ENCODE measurements at places on chromosomes 2 and 18.

DNA sequence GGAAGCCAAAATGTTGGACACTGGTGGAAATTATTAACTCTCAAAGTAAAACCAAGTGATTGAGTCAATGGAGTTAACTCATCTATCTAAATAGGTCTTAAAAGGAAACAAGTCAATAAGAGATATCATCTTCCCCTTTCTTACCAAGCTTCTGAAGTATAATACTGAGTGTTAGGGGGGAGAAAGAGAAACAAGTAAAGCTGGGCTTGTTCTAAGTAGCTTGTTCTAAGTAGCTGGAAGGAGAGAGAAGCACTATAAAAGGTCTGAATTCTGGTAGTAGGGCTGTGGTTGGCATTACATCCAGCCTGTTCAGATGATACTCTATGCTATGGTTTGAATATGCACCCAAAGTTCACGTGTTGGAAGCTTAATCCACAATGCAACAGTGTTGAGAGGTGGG lies 26.8 kb downstream of the YES1 start:
- no peak for DNase-seq

DNA sequence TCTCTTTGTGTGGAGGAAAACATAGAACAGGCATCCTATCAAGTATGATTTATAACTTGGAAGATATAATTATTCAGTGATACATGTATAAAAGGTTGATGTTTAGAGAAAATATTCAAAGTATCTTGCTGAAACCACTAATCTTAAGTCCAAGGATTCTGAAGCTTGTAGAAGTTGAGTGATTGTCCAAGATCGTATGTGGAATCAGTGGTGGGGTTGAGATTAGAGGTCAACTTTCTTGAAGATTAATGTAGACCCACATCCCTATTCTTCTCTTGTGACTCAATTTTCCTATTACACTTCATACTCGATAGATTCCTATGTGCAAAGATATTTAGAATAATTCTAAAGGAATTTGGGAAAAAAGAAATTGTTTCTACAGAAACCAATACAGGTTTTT lies 1565.9 kb upstream of the ACVR2A start:
- DNase-seq, result no peak

DNA sequence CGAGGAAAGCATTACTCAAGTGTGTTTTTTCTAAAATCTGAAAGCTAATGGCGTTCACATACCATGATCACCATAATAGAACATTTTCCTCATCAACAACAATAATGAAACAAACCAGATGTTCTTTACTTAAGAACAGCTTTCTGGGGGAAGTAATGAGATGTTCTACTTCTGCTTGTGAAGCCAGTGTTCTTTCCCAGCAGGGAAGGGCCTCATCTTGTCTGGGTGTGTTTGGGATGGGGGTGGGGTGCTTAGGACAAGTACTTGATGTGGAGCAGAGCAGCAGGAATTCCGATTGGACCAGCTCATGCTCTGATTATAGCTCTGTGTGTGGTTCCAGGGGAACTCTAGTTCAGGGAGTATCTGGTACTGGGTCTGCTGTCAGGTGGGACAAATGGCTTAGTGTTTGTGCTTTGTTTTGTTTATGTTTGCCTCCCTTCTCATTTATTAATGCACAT lies 163.0 kb upstream of the NOSTRIN start:
- no peak for DNase-seq

DNA sequence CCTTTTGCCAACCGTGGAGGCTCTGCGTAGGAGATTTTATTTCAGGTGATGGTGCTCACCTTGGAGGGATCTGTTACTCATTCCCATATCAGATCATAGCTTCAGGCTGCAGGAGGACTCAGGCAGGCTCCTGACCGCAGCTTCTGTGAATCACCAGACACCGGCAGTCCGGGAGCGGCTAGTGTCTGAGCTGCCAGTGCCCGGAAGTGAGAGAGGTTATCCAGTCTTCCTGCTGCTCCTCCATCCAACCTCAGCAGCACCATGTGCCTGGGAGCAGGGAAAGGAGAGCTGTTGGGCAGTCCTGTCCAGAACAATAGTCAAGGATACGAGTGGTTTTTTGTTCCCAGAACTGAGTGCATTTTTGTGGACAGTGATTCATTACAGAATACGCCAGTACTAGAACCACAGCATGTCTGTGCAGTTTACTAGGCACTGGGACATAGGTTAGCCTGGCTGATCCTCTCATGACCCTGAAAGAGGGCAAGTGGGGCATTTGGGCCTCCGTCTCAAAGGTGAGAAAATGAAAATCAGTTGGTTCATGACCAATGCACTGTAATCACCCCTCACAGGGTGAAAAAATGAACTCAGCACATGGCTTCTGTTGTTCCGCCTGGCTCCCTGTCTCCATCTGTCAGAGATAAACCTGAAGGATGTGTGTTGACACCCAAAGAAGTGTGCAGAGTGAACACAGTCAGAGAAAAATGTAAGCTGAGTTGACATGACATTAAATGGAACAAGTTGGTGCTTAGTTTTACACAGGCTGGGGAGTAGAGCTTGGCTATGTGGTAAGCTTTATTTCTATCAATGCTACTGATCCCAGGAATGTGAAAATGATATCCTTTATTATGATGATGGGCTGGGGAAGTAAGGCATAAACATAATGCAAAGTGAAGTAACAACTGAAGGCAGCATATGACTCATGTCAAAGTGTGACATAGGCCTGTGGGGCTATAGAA lies 12.2 kb downstream of the FHOD3 start:
- DNase-seq, result no peak

DNA sequence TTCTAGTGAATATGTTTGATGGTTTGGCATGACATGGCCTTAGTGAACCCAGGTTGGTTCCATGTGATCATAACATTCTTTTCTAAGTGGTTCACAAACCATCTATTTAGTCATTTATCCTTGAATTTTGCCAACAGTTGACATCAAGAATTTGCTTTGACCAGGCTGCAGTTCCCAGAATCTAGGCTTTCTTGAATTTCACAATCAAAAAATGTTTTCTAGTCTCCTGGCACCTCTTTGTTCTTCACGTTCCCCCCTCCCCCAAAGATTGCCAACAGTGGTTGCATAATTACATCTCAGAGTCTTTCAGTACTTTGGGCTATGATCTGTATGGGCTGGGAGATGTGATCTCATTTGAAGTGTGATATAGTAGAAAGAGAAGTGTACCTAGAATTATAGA lies 124.0 kb downstream of the GATA6 start:
- DNase-seq, result no peak

DNA sequence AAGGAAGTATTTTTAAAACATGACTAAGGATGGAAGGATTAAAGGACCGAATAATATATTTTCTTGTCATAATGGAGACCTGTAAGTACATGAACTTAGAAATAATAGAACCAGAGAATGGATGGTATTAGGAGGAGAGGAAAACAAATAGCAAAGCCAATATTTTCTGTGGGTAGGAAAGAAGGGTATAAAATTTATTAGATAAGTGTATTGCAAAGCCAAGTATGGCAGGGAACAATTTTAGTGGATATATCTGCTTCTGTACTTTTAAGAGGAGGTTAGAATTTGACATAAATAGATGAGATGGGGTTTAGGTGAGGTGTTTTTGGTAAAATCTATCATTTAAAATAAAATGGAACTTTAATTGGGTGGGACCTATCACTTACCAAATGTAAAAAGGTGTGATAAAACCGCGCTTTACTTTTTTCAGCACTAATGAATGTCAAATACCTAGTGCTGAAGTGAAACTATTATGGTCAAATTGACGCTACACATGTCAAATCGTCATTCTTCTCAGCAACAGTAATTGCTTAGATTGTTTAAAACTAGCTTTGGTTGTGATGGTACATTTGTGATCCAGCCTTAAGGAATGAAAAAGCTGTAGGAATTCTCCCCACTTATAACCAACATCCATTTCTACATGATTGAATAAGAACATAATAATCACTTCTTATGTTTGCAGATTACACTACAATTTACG lies 78.1 kb upstream of the ZEB2 start:
- no peak for DNase-seq

- no peak for DNase-seq
Observed at GRCh38 chr2:145185696-145186095, 665.8 kb upstream of the ZEB2 start.

GRCh38 chr18:23689616-23690504 lies 607 bp downstream of the LAMA3 start:
- no peak for DNase-seq

- DNase-seq, result no peak
Observed at GRCh38 chr18:50042611-50043010, 152.3 kb downstream of the MYO5B start.

GRCh38 chr2:146444987-146445386 lies 1399.8 kb upstream of the ACVR2A start:
- no peak for DNase-seq

GRCh38 chr18:76821356-76821874 lies 942 bp upstream of the ZNF236 start:
- no peak for DNase-seq

DNA sequence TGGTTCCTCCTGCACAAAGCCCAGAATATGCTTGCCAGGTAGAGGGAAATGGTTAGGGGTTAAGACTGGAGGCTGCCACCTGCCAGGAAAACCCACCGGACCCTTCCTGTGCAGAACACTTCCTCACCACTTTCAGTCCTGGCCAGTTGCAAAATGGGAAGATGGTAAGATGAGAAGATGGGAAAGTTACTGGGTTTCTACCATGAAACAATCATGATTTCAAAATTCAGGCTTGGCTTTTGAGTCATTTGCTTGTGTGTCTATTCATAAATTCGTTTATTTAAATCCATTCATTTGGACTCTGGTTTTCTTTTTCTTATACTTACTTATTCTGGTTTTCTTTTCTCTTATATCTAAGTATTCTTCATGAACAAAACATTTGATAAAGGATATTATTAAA lies 7.2 kb downstream of the BMP10 start:
- no peak for DNase-seq

DNA sequence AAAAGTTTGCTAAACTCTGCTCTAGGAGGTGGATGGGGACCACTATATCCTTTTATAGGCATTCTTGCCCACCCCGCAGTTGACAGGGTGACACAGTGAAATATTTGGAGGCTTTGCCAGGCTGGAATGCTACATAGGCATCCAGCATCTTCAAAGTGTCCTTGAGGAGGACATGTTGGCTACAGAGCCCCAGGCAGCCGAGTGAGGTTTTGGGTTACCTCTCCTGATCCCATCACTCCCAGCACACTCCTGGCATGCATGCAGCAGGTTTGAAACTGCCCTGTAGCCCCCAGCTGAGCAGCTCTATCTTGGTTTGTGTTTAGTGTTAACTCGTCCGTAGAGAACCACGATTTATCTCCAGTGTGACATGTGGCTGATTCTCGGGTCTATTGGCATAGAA lies 7.3 kb downstream of the FOSL2 start:
- DNase-seq, result no peak

DNA sequence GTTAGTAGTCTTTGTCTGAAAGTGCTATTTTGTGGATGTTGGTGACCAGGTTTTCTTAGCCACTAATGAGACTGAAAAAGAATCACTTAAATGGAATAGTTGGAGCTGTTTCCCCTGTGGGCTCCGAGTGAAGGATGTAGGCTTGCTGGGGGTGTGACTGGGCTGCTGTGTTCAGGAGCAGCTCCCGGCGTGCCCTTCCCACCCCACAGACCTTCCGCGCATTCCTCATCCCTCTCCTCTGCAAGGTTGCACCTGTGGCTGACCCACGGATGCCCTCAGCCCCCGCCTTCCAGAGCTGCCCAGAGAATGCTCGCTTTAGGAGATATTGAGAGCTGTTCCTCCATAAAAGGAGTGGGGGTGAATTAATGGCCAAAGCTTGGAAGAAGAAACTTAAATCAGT lies 174.3 kb downstream of the LDLRAD4 start:
- no peak for DNase-seq

DNA sequence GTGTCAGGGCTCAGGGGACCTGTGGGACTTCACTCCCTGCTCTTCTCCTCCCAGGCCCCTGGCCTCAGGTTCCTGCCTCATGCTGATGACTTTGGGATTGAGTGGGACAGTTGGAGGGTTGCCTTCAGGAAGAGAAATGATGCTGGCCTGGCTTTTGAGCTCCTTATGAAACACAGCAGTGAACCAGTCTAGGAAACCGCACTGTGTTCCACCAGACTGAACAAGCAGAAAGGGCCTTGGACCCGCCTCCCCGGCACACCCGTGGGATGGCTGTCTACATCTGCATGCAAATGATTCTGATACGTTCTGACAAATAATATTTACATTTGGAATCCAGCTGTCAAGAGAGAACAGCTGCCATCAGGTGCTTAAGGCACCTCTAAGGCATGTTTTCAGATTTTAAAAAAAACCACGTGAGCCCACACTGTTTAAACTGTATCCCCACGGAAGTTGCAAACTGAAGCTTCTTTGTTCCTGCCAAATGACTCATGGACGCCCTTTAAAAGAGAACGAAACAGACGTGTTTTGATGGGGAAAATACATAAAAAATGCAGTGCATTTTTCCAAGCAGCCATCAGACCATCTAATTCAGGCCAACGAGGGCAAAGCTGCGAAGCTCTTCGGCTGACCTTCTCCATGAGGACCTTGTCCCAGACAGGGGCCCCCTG lies 27.6 kb upstream of the ASAP2 start:
- no peak for DNase-seq

- no peak for DNase-seq
Observed at GRCh38 chr18:25886283-25886682, 204.1 kb downstream of the SS18 start.

GRCh38 chr18:46333431-46334135 lies 229.4 kb downstream of the HAUS1 start:
- no peak for DNase-seq

GRCh38 chr2:165718610-165719210 lies 75.3 kb downstream of the GALNT3 start:
- DNase-seq, result no peak

DNA sequence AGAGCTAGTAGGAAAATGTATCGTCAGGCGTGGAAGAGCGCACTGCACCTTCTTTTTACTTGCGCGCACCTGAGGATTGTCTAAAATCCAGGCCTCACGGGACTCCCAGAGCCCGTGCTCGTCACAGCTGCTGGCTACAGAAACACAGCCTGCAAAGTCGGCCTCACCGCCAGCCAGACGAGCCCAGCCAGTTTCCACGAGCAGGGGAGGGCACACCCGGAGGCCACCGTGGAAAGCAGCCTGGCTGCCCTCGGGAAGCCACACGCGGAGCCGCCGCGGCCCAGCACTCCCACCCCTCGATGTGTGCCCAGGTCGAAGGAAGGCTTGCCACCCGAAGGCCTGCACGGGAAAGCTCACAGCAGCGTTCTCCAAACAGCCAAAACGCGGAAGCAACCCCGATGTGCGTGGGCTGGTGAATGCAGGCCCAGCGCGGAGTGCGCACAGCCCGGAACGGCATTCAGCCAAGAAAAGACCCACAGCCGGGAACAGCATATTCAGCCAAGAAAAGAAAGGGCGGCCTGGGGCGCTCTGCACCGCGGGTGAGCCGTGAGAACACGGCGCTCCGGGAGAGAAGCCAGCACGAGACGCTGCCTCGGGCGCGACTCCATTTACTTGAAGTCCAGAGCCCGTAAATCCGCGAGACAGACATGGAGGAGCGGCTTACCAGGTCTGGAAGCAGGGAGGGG lies 53.9 kb upstream of the SALL3 start:
- no peak for DNase-seq

DNA sequence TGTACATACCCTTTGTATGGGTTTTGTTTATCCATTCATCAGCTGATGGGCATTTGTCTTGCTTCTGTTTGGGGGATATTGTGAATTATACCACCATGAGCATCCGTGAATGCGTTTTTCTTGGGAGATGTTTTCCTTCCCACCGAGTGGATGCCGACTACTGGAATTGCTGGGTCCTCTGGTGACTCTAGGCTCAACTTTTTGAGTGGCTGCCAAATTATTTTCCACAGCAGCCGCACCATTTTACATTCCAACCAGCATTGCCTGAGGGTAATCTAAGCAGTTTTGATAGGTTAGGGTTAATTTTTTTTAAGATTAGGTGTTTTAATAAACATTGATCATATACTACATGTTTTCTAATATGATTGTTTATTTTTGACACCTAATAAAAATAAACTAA lies 220.1 kb downstream of the SNTG2 start:
- DNase-seq, result no peak

GRCh38 chr2:2524348-2524941 lies 193.4 kb upstream of the MYT1L start:
- no peak for DNase-seq
